HS-27A (cell line): ENCODE measurements at places on chromosomes 1 and 21.

GRCh38 chr1:164188497-164188896 lies 370.5 kb upstream of the PBX1 start:
- DNase-seq, result no peak

GRCh38 chr21:41796476-41797080 lies 29.7 kb upstream of the RIPK4 start:
- no peak for DNase-seq

GRCh38 chr1:53592521-53592982 lies 133.4 kb downstream of the DMRTB1 start:
- no peak for DNase-seq

DNA sequence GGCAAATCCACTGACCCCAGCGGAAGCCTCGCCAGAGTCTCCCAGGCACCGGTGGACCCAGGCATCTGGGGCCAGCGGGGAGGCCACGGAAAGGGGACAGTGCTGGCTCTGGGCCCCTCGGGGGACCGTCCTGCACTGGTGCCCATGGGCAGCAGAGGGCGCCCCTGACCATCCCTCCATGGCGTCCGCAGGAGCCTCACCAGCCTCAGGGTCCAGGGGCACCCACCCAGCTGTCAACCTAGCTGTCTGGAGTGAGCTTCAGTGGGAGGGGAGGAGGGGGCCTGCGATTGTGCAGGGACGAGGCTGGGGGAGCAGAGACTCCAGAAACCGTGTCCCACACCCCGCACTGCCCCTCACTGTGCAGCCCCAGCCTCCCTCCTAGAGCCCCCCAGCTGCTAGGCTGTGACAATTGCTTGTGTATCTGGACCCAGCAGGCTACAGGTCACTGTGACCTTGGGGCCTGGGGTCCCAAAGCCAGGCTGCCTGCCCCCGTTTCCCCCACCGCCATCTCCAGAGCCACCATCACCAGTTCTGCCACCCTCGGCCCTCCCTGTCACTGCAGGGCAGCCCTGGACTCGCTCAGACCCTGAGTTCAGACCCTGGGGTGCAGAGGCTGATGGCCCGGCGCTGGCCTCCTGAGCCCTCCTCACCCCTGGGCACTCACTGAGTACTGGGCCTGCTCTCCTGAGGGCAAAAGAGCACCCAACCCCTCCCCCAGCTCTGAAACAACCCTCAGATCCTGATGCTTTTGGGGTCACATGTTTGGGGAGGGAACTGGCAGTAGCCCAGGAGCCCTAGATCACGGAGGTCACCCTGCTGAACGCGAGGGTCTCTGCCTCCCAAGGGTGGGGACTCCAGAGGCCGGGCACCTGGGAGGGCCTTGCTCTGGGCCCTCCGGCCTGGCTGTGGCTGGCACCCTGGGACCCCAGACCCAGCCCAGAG lies 10.6 kb upstream of the COL6A1 start:
- DNase-seq, result no peak

- no peak for DNase-seq
Observed at GRCh38 chr1:20366463-20367115, 75.9 kb downstream of the VWA5B1 start.

- DNase-seq, result no peak
Observed at GRCh38 chr1:174812656-174813055, 187.1 kb upstream of the CACYBP start.

DNA sequence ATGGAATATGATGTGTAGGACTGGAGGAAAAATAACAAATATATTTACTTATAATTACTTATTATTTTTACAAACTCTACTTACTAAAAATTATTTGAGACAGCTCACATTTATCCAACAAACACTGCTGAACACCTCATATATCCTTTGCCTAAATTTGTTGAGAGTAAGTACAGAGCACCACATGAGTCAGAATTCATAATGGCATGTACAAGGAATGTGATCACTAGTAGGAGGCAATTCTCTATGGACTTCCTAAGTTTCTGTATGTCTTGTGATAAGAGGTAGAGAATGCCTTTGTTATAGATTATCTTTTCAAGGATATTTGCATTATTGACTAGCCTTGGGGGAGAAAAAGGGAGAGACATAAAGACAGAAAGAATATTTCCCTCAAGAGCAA lies 8.2 kb upstream of the ST6GALNAC3 start:
- DNase-seq, result no peak

GRCh38 chr1:111671852-111672251 lies 52.3 kb downstream of the RAP1A start:
- DNase-seq, result no peak
